ENCODE measurements at places on chromosomes 4 and X.

GRCh38 chr4:152118819-152119553 is 358.2 kb upstream of the GATB start:
- no peak for DNase-seq

DNA sequence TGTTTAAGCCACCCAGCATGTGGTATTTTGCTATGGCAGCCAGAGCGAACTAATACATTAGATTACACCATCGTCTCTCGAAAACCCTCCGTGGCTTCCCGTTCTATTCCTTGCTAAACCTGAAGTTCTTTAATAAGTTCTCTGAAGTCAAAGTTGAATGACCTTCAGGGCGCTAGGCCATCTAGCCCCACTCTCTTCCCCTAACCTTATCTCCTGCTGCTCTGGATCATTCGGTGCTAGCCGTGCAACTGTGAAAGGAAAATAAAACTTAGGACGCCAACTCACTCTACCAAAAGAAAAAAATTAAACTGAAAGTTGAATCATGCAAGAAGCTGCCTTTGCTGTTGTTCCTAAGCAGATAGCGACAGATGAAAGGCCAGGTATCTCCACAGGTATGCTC is 40.0 kb downstream of the CHRNA9 start:
- DNase-seq: no peak

- no peak for DNase-seq
These were observed 26.9 kb downstream of the IGSF1 start for GRCh38 chrX:131262200-131262599.

GRCh38 chr4:41323706-41324105 is 67.0 kb downstream of the UCHL1 start:
- DNase-seq: no peak

DNA sequence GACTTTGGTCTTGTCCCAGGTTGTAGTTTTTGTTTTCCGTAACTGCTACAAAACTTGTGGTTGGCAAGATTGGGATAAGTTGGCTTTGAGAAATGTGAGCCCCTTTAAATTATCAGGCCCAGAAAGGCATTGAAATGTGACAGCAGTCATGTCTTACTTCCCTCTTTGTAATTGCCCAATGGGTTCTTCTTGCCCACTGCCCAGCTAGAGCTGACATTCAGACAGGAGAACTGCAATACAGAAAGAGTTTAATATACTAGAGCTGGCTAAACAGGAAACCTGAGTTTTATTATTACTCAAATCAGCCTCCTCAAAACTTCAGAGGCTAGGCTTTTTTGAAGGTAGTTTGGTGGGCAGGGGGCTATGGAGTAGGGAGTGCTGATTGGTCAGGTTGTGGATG is 288.3 kb downstream of the ZNF674 start:
- no peak for DNase-seq

DNA sequence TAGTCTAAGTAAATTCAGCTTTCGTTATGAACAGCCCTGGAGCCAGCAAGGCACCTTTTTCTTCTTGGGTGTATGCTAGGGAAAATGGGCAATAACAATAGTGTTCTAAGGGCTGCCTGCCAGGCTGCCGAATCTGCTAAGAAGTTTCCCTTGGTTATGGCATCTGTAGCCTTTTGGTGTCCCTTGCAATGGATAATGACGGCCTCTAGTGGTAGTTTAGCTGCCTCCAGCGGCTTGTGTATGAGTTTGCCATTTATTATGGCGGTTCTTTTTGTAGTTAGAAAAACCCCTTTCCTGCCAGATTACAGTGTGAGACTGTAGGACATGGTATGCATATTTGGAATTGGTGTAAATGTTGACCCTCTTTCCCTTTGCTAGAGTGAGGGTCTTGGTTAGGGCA is 78.9 kb upstream of the SPIN4 start:
- no peak for DNase-seq

DNA sequence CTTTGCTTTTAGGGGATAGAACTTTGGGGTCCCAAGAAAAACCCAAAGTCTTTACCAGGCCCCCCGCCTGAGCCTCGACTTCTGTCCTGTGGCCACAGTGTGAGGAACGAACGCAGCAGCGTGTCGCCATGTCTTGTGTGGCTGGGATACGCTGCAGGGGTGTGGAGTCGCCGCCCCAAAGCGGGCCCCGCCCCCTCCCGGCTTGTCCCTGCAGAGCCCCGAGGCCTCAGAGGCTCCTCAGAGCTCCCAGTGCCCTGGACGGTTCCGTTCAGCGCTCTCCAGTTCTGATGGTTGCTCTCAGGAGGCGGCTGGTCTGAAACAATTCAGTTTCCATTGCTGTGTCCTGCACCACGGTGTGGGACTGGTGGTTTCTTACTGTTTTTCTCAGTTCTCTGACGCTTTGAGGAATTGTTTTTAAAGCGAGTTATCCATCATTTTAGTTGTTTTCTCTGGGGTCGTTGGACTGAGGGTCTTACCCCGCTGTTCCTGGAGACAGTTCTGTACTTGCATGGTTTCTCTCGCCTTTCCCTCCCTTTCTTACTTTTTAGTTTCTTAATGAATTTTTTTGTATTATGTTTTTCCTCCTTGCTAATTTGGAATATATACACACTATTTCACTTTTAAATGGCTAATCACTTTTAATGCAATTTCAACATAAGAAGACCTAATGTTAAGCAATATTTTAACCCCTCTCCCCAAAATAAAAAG is 1.6 kb upstream of the IDUA start:
- DNase-seq: no peak

GRCh38 chrX:45851434-45851991 is 650.8 kb upstream of the DIPK2B start:
- peak; percentile 62 for DNase-seq

GRCh38 chrX:42955349-42955748 is 177.4 kb upstream of the PPP1R2C start:
- no peak for DNase-seq

DNA sequence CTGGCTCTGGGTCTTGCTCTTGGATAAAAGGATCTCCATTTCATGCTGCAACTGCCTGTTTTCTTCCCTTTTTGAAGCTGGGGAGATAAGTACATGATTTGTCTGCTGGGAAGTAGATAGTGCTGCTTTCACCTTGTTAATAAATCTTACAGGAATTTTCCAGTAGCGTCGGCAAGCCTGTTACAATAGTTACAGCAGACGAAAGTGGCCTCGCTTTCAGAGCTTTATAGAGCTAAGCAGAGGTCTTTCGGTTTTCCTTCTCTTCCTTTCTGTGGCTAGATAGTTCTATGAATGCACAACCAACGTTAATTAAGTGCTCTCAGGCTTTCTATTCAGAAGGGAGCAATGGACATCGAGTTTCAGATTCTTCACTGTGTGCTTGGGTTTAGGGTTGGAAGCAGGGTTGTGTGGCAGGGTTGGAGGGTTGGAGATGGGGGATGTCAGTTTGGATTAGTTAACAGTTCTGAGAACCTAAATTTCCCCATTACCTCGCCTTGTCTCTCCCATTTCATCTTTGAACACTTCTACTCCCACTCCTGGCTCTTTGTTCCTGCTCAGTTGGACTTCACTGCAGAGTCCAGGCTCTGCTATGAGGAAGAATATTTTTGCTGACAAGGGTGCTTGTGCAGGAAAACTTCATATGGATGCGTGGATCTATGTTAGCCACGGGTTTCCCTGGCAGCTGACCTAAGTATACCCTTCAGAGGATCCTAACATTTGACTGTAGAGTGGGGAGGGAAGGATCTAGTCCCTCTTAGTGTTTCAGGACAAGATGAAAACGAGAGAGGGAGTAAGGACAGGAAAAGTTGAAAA is 237.9 kb downstream of the ARHGAP10 start:
- DNase-seq: no peak

DNA sequence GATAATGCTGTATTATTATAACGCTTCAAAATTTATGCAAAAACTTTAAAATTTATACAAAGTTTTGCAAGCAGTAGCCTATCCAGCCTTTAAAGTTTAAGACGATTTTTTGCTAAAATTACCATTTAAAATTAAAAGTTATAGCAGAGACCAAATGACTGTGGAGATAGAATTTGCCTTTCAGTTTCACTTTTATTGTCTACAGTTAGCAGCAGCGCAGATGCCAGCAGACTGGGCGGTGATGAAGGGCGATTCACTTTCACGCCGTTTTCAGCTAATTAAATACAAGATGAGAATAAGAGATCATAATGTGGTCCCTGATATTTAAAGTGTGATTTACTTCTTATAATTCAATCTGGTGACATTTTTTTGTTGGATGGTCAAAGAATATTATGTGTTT is 1381.5 kb upstream of the ADGRL3 start:
- no peak for DNase-seq

DNA sequence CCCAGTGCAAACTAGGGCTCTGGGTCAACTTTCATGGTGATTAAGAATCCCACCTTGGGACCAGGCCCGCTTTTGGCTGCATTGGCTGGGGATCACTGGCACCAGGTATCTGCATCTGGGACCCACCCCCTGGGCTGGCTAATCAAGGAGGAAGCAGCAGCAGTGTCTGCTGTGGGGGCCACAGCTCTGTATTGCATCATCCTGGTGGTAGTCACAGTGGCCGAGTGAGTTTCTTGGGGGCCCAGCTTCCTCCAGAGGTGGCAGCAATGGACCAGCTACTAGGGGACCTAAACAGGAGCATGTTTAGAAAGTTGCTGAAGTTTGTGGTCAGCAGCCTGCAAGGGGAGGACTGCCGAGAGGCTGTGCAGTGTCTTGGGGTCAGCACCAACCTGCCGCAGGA is 15.7 kb downstream of the LNX1 start:
- no peak for DNase-seq

- DNase-seq: no peak
These were observed 21.4 kb upstream of the SCRG1 start for GRCh38 chr4:173420324-173420752.

DNA sequence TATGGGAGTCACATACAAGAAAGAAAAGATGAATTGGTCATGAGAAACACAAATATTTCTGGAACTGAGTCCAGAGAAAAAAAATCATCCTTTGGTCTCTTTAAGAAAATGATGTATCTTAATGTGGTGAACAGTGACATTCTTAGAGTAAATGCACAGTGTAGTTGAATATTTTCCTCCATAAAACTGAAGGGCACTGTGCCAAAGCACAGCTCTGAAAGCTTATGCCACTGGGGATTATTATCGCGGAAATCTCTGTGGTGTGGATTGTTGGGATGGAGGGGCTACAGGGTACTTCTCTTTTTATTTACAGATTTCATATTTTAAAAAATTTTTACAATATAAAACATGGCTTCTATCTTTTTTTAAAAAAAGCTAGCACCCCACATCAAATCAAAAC is 908.1 kb downstream of the CCSER1 start:
- no peak for DNase-seq

DNA sequence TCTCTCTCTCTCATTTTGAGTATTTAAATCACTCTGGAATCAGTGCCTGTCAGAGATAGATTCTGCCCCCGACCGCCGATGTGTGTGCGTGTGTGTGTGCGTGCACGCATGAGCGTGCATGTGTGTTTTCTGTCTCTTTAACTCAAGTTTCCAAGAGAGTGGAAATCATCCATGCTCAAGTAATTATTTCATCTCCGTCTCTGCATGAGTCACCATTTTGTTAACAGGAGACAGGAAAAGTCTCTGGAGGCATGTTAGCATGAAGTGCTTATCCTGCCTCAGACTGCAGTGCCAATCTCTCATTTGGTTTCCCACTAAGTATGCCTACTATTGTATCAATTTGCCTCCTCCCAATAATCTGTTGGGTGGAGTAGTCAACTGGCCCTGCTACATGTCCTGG is 182.9 kb upstream of the NHS start:
- DNase-seq: no peak

DNA sequence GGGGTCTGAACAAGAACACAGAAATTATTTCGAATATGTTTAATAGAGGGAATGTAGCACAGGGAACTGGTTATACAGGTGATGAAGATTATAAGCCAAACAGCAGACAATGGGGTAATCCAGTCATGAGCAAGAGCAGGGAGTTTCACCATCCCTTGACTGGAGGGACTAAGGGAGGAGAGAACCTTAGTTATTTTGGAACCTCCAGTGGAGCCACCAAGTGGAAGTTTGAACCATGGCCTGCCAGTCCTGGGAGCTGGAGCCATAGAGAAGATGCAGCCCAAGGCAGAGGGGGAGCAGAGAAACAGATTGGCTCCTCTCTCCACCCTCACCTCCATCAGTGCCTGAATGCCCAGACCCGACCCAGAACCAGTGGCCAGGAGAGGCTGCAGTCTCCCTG is 264.6 kb upstream of the RASGEF1B start:
- no peak for DNase-seq

- DNase-seq: no peak
These were observed 227.0 kb downstream of the DKK2 start for GRCh38 chr4:106809076-106809475.

Data from NCI-H1417 treated with DMSO at 0.1 percent for 48 hours (cell line).